Retina (tissue), 1 donor: ENCODE measurements at places on chromosomes 5 and 9.

- no peak for DNase-seq
Observed at GRCh38 chr5:8176101-8176693, 307.2 kb downstream of the MTRR start.

DNA sequence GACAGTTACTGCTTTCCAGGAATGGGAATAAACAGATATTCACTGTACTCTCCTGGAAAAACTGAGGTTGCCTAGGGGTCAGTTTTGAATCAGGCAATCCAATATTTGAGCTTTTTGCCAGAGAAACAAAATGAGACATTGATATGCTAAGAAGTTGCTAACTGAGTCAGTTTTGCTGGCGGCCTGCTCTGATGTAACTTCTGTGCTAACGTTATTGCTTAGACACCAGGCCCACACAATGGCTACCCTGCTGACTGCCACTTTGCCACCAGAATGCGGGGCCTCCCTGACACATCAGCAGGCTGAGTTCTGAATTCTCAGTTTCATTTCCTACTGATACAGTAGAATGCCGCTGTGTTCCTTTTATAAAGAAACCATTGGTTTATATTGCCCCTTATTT lies 18.2 kb upstream of the ZNF618 start:
- DNase-seq, result no peak

GRCh38 chr5:77209495-77210090 lies 887 bp upstream of the PDE8B start:
- peak; percentile 50 for DNase-seq

DNA sequence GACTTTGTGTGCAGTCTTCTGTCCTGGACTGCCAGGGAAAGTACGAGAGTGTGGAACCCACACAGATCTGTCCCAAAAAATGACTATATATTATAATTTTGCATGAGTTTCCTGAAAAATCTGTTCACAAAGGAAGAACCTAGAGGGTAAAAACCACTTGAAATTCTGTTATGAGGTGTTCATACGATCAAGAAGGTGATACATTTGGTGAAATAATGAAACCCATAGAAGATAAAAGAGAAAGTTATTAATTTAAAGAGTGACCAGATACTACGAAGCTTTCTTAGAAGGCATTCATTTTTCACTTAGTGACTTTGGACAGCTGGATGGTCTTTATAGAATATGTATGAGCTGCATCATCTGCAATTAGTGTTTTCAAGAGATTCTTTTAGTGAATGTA lies 32.9 kb downstream of the SLC12A2 start:
- DNase-seq, result no peak

- DNase-seq, result no peak
Observed at GRCh38 chr9:76895186-76895585, 10.7 kb downstream of the PRUNE2 start.

GRCh38 chr5:180330810-180331646 lies 22.1 kb downstream of the GFPT2 start:
- DNase-seq, result no peak

- DNase-seq, result peak; percentile 79
Observed at GRCh38 chr5:180313677-180314505, 22.0 kb upstream of the MAPK9 start.

- DNase-seq, result no peak
Observed at GRCh38 chr5:60888359-60889061, 44.4 kb upstream of the ELOVL7 start.

- no peak for DNase-seq
Observed at GRCh38 chr5:176538230-176538988, 1.2 kb upstream of the RNF44 start.

- DNase-seq, result no peak
Observed at GRCh38 chr5:154967421-154968024, 26.6 kb downstream of the MRPL22 start.

DNA sequence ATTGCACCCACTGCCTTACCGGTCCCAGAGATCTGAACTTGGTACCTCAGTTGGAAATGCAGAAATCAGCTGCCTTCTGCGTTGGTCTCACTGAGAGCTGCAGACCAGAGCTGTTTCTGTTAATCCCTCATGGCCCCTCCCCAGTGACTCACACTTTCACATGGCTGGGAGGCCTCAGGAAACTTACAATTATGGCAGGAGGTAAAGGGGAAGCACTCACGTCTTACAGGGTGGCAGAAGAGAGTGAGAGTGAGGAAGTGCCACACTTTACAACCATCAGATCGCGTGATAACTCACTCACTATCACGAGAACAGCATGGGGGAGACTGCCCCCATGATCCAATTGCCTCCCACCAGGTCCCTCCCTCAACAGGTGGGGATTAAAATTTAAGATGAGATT lies 648.5 kb downstream of the MTRR start:
- DNase-seq, result no peak

DNA sequence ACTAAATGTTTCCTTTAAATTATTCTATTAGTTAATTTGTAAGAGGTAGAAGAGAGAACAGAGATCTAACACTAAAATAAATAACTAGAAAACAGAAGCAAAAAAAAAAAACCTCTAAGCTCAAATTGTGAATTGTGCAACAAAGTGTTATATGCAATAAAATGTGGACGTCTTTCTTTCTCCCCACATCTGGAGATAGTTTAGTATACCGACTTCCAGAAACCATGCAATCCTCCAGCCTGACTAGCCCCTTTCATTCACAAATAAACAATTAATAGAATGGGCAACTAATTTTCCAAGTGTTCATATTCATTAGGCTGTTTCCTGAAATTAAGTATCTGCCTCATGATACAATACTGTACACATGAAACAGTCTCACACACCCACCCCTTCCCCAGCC lies 258.5 kb downstream of the BNC2 start:
- no peak for DNase-seq

DNA sequence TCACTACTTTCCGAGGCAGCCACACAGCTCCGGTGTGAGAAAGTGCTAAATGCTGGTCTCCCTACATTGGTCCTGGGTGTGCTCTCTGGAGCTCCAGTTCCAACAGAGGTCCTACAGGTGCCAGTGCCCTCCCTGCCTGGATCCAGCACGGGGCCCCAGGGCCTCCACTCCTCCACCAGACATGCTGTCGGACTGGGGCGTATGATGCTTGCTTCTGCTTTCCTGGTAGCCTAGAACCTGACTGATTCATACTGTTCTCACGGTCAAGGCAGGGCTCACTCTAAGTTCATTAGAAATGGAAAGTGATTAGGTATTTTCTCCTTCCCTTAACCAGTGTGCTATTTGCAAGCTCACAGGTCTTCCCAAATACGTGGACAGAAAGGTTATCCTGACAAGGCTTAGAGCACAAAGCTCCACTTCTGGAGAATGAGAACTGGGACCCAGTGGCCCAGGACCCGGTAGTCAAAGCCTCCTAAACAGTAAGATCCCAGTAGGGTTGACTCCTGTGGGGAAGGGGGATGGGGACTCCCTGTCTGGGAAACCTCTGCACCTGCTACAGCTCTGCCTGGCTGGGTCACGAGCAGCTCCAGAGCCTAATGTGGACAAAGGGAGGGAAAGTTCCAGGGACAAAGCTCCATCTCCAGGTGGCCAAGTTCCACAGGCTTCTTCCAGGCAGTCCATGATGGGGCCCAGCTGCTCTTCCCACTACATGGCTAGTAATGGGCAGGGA lies 98.1 kb downstream of the PAX5 start:
- no peak for DNase-seq

DNA sequence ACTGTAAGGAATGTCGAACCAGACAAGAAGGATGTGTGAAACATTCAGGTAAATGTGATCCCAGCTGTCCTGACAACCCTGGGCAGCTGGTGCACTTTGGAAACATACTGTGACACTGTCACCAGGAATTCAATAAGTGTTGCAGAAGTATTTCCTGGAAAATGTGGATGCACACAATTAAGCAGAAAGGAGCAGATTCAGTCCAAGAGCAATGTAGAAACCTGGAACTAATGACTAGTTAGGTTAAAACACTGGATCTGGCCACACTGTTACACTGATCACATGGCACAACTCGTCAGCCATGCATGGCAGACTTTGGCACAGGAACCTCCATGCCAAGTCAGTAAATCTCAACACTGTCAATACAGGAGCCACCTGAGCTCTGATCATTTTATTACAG lies 109.0 kb downstream of the FAM174A start:
- no peak for DNase-seq

DNA sequence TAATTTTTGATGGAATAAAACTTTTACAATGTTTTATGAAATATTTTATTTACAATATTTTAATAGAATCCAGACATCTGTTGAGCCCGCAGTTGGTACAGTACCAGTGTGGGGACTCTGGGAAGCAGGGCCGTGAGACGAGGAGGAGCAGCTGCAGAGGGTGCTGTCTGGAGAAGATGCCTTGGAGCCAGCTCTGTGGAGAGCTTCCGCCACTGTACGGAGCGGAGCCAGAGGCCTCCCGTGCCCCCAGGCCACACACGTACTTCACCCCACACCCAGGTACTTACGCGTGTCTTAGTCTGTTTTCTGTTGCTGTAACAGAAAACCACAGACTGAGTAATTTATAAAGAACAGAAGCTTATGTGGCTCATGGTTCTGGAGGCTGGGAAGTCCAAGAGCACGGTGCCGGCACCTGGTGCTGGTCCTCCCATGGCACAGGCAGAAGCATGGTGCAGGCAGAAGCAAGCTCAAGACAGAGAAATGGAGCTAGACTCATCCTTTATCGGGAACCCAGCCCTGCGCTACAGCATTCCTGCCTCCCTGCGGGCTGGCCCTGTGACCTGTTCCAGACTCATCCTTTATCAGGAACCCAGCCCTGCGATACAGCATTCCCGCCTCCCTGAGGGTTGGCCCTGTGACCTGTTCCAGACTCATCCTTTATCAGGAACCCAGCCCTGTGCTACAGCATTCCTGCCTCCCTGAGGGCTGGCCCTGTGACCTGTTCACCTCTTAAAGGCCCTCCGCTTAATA lies 23.3 kb downstream of the CEP72 start:
- DNase-seq, result no peak

GRCh38 chr5:158471535-158471924 lies 612.6 kb upstream of the CLINT1 start:
- no peak for DNase-seq

GRCh38 chr9:129886226-129887174 lies 51.2 kb downstream of the USP20 start:
- no peak for DNase-seq

DNA sequence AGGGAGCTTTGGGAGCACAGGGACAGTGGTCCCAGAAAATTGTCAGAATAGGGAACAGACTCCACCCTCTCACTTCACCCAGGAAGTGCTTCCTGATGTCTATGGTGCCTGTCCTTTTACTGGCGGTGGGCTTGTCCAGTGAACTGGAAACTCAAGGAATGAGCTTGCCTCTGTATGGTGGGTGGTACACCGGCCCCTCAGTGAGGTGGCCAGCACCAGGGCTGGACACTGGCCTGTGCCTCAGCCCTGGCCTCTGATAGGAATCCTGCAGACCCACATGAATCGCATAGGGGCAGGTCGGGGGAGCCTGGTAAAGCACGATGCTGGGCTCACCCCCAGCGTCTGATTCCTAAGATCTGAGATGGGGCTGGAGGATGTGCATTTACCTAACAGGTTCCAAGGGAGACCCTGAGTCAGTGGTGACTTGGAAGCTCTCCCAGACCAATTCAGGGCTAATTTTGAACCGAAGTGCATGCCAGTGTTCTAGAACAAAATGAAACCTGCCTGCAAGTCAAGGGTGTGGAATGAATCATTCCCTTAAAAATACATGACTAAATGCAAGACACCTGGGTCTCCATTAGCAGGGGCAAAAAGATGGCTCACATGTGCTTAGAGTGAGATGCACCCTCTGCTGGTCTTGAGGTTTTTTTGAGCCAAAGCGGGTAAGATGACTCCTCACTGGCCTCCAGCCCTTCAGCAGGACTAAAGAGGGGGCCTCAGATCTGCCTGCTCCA lies 178.3 kb downstream of the HSPA4 start:
- no peak for DNase-seq

GRCh38 chr9:97889941-97890887 lies 32.1 kb downstream of the TRMO start:
- no peak for DNase-seq

- DNase-seq, result no peak
Observed at GRCh38 chr5:158953929-158954534, 145.7 kb downstream of the EBF1 start.

DNA sequence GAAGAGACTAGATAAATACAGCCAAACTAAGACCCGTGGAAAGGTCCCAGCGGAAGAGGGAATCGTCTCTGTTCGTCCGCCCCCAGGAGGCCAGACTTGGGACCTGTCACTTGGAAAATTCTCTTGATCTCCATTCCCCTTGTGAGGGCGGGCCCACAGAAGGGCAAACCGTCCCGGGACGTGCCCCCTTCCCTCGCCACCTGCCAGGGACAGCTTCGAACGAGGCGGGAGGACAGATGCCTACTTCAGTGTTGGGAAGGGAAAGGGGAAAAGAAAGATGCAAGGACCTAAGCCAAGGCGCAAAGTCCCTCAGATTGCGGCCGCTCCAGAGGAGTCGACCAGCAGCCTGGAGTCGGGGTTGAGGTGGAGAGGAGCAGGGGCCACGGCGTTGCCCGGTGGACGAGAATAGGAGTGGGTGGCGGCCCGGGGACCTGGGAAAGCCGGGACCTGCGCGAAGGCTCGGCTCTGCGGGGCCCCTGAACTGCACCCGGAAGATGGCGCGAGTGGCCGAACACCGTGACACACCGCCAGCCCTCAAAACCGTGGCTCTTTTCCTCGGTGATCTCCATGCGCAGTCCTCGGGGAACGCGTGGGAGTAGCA lies 4.4 kb upstream of the EBF1 start:
- peak; percentile 77 for DNase-seq

- no peak for DNase-seq
Observed at GRCh38 chr9:86469476-86470250, 115.5 kb upstream of the TUT7 start.

DNA sequence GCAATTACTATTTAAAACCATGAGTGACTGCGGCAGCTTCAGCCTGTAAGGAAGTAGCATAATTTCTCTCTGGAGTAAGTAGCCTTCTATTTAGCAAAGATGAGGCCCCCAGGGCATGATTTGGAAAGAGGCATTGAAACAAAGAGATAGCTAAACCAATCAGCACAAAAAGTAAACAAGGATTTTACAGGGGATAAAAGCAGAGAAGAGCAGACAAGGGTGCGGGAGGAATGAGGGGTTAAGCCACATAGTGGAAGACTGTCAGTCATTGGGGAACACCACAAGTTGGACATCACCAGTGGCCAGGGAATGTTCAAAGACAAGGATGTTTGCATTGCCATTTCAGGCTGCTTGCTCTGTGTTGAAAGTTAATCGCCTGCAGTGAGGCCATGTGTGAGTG lies 24.0 kb upstream of the C5orf63 start:
- no peak for DNase-seq

DNA sequence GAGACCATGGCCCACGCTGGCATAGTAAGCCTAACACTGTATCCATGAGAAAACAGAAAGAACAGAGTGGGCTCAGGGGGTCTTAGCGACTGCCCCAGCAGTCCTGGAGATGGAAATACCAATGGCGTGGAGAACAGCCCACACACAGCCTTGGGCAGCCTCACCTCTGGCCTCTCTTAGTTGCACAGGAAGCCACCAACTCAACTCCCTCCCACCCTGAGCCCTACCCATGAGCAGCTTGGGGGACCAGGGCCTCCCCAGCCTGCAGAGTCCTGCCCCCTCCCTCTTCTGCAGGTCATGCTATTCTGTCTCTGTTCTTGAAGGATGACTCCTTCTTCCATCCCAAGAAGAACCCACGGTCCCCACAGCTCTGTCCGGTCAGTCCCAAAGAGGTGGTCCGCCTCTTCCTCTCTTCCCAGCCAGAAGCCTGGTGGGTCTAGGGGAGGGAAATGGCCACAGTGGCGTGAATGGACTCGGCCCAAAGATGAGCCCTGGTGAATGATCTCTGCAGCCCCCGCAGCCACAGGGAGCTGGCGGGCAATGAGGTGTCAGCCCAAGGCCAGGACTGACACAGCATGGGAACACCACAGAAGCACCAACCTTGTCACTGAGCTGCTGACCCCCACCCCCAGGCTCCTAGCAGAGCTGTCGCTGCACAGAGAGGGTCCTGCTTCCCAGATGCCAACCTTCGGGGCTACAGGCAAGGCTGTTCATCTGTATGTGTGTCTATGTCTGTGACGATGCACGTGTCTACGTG lies 131.2 kb downstream of the ROR2 start:
- DNase-seq, result no peak
